ENCODE measurements at places on chromosomes 1 and 21. TPM values are rescaled to one million over a fixed set of nuclear protein-coding genes. Genes with fewer than 3 reads are reported as not detected.

GRCh38 chr1:85316321-85316720, 39.9 kb upstream of the BCL10 start:
- no peak for DNase-seq

DNA sequence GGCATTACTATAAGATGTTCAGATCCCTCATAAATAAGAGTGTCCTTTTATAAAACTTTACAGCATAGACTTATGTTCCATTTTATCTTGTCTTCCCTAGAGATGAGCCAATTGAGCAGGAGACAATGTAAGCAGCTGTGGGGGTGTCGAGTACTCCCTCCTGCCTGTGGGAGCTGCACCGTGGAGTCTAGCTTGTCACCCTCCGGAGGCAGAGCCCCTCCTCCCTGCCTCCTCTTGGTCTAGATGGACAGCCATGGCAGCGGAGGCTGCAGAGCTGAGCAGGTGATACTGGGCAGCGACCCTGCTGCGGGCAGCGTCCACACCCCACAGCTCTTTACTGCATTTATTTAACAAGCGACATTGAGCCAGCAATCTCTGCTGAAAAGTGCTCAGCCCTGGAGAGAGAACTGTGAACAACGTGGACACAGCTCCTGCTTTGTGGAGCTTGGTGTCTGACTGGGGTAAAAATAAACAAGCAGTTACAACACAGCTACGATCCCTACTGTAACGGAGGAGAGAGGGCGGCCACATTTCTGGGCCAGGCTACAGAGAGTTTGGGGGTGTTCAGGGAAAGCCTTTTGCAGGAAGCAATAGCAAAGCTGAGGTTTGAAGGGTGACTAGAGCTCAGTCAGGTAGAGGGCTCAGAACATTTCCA, 12.8 kb upstream of the KIF21B start:
- DNase-seq = no peak

Gene SYNC
- 87.3 TPM for total RNA-seq

- DNase-seq = no peak
Observed at GRCh38 chr1:180092931-180093650, 61.6 kb upstream of the QSOX1 start.

GRCh38 chr1:244325056-244325758, 126.5 kb downstream of the ADSS2 start:
- no peak for DNase-seq

DNA sequence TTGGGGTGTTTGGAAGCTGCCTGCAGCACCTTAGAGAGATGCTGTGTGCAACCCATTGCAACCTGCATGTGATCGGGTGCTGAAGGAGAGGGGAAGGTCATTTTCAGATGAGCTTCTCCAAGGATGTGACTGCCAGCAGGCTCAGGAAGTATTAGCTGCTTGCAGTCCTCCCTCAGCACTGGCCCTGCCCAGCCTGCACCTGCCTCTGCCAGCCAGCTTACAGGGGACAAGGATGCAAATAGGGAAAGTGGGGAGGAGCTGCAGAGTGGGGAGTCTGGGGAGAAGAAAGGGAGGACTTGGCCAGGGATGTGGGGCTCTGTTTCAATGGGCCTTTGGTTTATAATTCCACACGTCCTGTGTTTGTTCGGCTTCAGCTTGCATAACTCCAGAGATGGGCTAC, 254.5 kb downstream of the RRAGC start:
- DNase-seq = peak; percentile 19

- DNase-seq = no peak
Observed at GRCh38 chr1:180563026-180563827, 4.5 kb downstream of the OVAAL start.

GRCh38 chr21:17542371-17543011, 29.6 kb downstream of the CXADR start:
- no peak for DNase-seq

- DNase-seq = no peak
Observed at GRCh38 chr1:56788102-56788501, 31.1 kb downstream of the FYB2 start.

DNA sequence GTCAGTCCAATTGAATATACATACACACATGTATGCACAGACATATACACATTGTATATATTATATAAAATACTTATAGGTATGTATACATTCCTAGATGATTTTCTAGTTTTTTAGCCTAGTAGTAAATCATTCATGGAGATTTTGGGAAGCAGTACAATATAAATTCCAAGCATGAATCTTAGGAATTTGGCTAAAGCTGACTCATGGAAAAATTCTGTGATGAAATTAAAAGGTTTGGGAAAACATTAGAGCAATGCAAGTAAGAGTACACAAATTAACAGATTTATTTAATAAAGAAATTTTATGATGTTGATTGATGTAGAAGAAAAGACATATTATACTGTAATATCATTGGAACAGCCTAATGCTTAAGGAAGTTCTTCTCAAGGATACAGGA, 43.7 kb upstream of the PTGFR start:
- DNase-seq = no peak
